ENCODE measurements at places on chromosomes 13 and 19.

- no peak for DNase-seq
Measured at GRCh38 chr13:30714629-30715371, 20.5 kb upstream of the ALOX5AP start.

GRCh38 chr13:76879203-76879882, 6.9 kb downstream of the KCTD12 start:
- peak; percentile 85 for DNase-seq

DNA sequence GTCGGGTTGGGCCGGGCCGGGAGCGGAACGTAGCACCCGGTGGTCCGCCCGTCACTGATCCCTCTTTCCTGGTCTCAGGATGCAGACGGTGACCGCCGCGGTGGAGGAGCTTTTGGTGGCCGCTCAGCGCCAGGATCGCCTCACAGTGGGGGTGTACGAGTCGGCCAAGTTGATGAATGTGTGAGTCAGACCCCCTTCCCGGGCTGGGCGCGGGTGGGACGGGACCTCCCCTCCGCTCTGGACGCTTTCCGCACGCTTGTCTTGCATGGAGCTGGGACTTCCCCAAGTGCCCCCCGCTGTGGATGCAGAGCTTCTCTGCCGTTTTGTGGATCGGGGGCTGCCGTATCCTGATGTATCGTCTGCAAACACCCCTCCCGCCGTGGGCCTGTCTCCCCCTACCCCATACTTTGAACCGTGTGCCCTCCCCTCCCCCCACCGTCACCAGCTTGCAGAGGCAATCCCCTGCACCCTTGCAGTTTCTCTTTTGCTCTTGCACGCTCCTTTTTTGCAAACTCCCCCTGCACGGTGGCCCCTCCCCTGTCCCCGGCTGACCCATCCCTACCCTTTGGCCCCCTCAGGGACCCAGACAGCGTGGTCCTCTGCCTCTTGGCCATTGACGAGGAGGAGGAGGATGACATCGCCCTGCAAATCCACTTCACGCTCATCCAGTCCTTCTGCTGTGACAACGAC, 669 bp downstream of the GADD45B start:
- peak; percentile 70 for DNase-seq

- peak; percentile 2 for DNase-seq
Measured at GRCh38 chr13:66689628-66690027, 540.5 kb downstream of the PCDH9 start.

GRCh38 chr19:4042731-4043082, 24.0 kb downstream of the ZBTB7A start:
- DNase-seq = no peak

GRCh38 chr19:13214036-13214730, 64.0 kb downstream of the IER2 start:
- no peak for DNase-seq

GRCh38 chr19:48624791-48625723, 5.8 kb downstream of the SPHK2 start:
- DNase-seq = no peak

- DNase-seq = no peak
Measured at GRCh38 chr19:35249146-35249847, 495 bp downstream of the LSR start.

DNA sequence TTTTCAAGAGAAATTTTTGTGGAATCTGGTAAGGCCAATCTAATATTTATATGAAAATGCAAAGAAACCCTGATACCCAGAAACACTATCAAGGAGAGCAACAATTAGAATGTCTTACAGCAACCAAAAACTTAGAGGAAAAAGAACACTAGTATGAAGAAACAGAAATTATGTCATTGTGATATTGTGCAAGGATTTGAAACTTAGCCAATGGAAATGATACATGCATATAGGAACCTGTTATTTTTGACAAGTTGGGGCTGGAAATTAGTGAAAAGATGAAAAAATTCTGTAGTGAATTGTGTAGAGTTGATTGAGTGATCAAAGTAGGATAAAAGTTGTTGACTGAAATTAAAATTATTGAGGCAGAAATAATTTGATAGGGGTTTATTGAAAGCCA, 792.6 kb upstream of the SLITRK6 start:
- DNase-seq = no peak

GRCh38 chr13:61024046-61024445, 391.6 kb downstream of the PCDH20 start:
- DNase-seq = no peak

DNA sequence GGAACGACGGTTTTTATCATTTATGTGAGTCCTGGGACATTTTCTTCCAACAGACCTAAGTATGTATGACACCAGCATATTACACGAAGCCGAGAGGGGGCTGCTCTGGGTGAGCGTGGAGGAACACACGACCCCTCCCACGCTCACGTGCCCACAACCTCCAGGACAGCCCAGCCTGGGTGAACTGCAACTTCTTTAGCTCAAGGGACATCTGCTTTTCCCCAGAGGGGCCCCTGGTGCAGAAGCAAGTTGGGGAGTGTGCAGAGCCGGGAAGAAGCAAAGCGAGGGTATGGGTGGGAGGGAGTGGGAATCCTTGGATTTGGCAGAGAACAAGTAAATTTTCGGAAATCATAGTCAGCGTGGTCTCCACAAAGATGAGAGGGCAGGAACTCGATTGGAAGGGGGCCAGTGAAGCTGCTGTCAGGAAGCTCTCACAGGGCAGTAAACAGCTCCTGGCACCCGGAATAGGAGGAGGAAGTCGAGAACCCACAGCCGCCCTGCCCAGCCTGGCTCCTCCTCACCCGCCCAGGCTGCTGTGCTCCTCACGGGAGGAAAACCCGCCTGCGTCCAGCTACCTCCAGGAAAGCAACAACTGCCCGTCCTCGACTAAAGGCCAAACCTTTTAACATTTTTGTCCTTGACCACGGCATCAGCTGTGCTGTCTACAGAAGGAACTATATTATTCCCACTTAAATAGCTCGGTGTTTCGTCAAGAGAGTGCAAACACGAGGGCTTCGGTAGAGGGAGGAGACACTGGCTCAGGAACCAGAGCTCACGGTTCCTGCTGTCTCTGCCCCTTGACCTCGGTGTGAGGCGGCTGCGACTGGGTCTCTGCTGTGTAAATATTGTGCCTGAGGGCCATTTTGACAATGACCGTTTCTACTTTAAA, 17.2 kb upstream of the CFAP97D2 start:
- DNase-seq = peak; percentile 50

DNA sequence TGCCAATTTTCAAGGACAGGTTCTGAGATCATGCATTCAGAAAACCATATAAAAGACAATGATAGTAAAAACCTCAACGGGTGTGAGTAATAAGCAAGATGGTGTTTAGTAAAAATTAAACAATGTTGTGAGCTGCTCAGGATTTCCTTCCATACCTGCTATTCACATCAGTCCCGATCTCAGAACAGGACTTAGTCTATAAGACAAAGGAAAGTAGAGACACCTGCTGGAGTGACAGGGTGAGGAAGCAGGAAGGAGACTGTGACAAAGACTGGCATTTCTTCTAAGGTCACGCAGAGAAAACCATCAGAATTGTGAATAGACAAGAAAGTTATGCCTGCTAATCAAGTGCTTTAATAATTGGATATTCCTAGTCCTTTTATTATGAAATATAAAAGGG, 648.0 kb downstream of the DACH1 start:
- DNase-seq = peak; percentile 12

DNA sequence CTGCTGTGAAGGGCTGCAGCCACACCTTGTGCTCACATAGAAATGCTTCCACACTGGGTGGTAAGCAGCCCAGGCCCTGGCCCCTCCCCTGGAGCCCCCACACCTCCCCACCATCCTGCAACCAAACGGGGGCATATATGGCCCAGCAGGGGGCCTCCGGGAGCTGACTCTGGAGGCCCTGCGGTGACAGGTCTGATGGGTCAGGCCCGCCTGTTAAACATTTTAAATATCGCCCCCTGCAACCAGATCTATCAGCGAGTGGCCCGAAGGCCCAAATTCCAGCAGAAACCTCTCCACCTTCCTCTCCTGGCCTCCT, 48.0 kb upstream of the KATNAL1 start:
- DNase-seq = peak; percentile 84

DNA sequence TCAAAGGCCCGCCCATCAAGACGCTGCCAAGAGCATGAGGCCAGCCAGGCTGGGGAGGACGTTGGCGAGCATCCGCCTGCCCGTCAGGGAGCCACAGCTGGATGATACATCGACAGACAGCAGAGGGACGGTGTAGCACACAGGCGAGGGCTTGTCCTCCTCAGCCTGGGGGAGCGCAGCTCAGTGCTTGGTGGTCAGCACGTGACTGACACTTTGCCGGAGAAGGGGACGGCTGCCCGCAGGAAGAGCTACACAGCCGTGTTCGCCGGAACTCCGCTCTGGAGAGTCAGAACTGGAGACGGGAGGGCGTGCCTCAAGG, 34.1 kb downstream of the CSNK1G2 start:
- DNase-seq = no peak

GRCh38 chr19:16185768-16186123, 536 bp downstream of the FAM32A start:
- DNase-seq = peak; percentile 77

GRCh38 chr13:41909506-41909905, 51.4 kb downstream of the VWA8 start:
- no peak for DNase-seq

DNA sequence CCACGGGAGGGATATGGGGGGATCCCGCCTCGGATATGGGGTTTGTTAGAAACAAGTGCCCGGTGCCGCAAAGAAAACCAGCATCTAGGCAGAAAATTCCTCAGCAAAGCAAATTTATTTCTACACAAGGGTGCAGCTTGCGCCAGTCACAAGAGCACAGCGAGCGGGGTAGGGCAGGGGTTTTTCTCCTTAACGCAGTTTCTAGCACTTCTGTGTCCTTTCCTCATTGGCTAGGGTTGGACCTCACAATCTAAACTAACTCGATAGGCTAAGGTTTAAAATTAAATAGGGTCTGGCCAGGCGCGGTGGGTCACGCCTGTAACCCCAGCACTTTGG, 595 bp downstream of the ZNF440 start:
- peak; percentile 70 for DNase-seq

GRCh38 chr13:60790620-60791019, 393.6 kb downstream of the TDRD3 start:
- no peak for DNase-seq

- DNase-seq = peak; percentile 71
Measured at GRCh38 chr19:33124207-33125098, 7.5 kb upstream of the WDR88 start.

- DNase-seq = no peak
Measured at GRCh38 chr13:49346460-49346859, 97.4 kb downstream of the CAB39L start.

DNA sequence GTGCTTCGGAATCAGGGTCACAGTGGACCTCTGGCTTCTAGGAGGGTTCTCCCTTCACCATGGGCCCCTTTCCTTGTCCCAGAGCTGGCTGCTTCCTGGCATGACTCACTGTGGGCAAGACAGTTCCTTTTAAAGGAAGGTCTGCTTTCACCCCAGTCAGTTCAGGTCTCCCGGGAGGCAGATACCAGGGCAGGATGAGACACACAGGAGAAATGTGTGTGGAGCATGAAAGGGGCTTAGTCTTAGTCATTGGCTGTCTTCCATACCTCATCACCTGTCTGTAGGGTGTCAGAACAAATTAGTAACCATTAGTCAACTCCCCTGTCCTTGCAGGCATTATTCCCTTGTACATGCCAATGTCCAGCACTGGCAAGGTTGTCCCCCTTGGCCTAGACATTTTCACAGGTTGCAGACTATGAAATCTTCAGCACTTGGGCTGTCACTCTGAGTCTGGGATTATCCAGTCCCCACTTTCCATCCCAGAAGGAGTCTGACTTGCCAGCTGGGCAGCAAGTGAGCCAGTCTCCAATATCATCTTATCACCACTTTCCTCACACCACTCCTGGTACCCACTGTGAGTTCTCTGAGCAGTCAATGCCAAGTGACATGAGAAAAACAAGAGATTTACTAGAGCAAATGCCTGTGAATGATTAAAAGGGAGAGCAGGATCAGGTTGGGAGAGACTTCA, 76.8 kb upstream of the MEDAG start:
- DNase-seq = no peak

DNA sequence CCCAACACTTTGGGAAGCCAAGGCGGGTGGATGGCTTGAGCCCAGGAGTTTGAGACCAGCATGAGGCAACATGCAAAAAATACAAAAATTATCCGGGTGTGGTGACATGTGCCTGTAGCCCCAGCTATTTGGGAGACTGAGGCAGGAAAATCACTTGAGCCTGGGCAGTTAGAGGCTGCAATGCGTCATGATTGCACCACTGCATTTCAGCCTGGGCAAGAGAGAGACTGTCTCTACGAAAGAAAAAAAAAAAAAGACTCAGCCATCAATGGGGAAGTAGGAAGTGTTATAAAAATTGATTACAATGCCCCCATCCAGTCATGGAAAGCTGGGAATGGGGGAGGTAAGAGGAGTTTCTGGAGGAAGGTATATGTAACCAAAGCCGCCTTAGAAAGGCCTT, 5.4 kb downstream of the TYK2 start:
- DNase-seq = no peak

- peak; percentile 42 for DNase-seq
Measured at GRCh38 chr19:47427241-47428176, 8.2 kb upstream of the MEIS3 start.

- peak; percentile 97 for DNase-seq
Measured at GRCh38 chr13:103859952-103860351, 793.7 kb upstream of the SLC10A2 start.

DNA sequence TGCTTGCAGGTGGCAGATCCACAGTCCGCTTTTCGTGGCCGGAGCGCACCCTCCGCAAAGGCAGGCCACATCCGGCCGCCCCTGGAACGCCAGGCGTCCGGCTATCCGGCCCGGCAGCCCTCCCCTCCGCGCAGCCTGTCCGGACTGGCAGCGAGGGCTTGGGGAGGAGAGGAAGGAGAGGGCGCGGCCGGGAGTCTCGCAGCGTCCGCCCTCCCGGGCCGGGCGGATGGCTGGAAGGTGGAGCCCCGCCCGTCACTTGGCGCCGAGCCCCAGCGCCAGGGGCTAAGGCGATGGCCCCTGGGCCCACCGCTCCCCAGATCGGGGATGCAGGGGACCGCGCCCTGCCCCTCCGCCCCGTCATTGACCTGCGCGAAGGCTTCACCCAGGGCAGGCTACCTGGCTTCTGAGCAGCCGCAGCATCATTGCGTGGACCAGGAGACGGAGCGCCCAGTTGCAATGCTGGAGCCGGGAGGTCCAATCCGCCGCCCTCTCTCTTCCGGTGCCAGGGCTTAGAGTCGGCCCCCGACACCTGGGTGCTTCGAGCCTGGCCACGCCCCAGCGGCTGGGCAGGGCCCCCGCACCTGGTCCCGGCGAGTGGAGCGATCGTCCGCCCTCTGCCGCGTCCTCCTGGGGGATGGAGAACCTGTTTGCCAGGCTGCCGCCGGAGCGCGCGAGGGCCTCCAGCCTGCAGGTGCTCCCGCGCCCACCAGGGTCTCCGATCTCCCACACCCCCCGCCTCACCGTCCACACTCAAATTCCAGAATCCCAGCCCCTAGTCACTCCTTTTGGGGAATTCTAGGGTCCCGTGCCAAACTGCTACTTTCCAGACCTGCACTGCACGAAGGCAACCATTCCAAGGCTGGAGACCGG, at the start of gene FUT1:
Gene FUT1 (minus strand): TSS at position 146 of the 870 bp plus-strand sequence. CDS start 1,360 bp downstream, outside the sequence.
- DNase-seq = no peak
